AG04450 (cell line): ENCODE measurements at places on chromosomes 6 and 20. TPM values are rescaled to one million over a fixed set of nuclear protein-coding genes. Genes with fewer than 3 reads are reported as not detected.

GRCh38 chr6:32128751-32129296 lies 778 bp upstream of the ATF6B start:
- no peak for DNase-seq

GRCh38 chr6:43705996-43706395 lies 18.4 kb upstream of the MRPS18A start:
- no peak for DNase-seq

The KIF13A gene
- polyA plus RNA-seq: 56.1 and 57.7 TPM in 2 replicates

- DNase-seq: no peak
Observed at GRCh38 chr6:12263403-12263802, 26.8 kb upstream of the EDN1 start.

The TFAP2A gene
- polyA plus RNA-seq: 2.3 TPM in 2 replicates

- DNase-seq: no peak
Observed at GRCh38 chr6:136169394-136170148, 80.5 kb downstream of the MTFR2 start.

GRCh38 chr6:89927791-89928550 lies 33.7 kb downstream of the GJA10 start:
- DNase-seq: no peak
